ENCODE measurements at places on chromosomes 6 and 20.

GRCh38 chr6:45132658-45133294 lies 195.4 kb upstream of the RUNX2 start:
- no peak for DNase-seq

DNA sequence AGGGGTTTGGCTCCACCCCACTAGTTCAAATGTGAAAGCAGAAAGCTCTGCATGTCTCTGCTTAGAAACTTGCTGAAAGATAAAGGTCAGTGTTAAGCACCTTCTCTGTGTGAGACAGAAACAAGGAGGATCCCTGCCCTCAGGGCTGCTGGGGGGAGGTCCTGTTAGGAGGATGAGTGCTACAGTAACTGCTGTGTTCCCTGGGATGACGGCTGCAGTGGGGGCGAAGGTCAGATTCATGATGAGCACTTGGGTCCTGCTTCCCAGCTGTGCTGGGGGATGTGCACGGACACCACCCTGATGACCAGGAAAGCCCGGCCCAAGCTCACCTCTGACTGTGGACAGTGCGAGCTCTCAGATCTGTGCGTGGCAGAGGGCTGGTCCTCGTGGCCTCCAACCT lies 252.6 kb downstream of the DLL1 start:
- DNase-seq = no peak

DNA sequence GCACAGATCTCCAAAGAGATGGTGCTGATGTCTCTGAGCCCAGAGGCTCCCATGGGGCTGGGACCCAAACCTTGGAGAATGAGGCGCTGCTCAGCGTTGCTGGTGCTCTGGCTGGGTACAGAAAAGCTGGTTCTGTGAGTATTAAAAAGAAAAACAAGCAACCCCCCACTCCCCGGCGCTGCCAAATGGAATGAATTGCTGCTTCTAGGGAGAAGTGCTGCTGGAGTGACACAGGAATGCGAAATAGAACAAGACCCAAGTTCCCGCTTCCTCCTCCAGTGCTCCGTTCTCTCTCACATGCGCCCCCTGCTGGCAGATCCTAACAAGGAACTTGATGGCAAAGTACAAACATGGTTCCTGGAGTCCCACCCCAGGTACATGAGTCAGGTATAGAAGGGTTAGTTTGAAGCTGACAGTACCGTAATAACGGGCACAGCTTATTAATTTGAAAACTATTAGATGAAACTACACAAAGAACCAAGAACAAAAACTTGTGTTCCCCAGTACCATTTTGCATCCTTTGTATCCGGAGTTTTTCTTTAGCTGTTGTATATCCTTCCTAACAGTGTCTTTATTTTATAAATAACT lies 2.1 kb upstream of the DDX27 start:
- DNase-seq = no peak

DNA sequence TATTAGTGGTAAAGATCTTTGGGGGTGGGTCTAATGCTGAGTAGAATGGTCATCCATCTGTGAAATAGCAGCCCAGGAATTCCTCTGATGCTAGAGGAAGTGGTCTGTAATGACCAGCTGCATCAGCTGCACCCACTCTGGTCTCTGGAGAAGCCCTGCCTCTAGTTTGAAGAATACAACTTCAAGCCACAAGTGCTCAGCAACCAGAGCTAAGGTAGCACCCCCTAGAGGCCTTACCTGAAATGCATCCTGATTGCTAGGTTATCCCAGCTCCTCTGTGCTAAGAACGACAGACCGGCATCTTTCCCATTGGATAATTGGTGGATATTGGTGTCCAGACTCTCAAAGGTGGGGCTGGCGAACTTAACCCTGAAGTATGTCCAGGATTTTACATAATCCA lies 58.2 kb downstream of the DNAH8 start:
- DNase-seq = no peak

Measured in D721Med (cell line).